ENCODE measurements at places on chromosomes 7 and 10.

DNA sequence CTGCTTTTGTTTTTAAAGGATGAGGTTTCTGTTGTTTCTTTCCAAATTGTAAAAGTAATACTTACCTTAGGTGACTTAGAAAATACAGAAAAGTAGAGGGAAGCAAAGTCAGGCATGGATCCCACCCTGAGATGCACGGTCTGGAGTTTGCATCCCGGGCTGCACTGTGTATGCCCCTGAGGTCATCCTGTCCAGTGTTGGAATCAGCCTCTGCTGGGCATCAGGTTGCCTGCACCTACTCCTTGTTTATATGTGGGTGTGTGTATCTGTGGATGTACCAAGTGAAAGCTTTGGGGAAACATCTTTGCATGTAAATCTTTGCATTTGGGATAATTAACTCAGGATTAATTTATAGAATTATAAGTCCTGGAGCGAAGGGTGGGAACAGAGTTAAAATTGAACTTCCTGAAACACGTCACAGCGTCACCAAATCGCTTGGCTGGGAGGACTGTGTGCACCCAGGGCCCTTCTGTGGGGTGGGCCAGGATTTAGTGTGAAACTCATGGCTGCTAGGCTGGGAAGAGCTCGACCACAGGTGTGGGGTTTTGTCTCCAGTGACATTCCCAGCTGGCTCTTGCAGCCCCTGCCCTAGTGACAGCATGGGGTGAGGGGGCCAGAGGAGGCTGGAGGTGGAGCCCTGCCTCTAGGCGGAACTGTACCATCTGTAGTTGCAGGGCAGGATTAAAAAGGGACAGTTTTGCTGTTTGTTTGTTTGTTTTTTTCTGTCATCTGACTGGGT, 27.9 kb downstream of the GTF2IRD1 start:
- no peak for DNase-seq

- no peak for DNase-seq
Measured at GRCh38 chr10:104430360-104430759, 76.7 kb downstream of the CFAP58 start.

- no peak for DNase-seq
Measured at GRCh38 chr10:132865171-132865631, 77.2 kb downstream of the CFAP46 start.

DNA sequence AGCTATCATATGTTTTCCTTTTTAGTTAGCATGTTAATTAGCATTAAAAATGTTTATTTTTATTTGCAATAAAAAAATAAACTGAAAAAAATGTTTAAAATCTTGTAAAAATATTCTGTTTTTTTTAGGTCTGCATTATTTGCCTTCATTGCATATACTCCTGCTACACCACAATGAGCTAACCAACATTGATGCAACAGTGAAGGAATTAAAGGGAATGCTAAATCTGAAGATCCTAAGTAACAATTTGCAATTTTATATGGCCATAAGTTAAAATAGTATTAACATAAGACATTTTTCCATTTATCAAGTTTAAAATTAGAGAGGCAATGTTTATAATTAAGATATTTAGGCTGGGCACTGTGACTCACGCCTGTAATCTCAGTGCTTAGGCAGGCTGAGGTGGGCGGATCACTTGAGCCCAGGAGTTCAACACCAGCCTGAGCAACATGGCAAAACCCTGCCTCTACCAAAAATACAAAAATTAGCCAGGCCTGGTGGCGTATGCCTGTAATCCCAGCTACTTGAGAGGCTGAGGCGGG, 32.2 kb downstream of the LRRC72 start:
- no peak for DNase-seq

DNA sequence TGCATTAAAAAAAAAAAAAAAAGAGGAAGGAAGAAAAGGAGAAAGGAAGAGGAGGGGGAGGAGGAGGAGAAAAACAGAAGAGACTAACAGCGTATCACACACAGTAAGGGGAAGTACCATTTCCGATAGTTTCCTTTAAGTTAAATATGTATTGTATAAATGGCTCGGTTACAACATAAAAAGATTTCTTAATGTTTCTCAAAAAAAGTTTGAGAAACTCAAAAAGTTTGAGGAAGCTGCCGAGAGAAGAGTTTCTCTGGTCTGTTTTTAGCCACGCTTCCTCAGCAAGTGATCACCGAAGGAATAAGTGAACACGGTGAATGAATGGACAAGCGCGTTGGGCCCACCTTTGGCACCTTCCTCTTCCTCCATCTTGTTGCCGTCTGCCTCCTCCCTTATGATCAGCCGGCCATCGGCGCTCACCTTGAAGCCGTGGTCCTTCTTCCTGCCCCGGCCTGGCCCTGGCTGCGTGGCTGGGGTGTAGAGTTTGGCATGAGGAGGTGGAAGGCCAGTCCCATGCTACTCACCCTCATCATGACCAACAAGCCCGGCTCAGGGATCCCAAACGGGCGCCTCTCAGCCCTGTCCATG, 31.3 kb upstream of the FRAT2 start:
- no peak for DNase-seq

GRCh38 chr10:103659674-103660363, 166.3 kb downstream of the NEURL1 start:
- peak; percentile 85 for DNase-seq

DNA sequence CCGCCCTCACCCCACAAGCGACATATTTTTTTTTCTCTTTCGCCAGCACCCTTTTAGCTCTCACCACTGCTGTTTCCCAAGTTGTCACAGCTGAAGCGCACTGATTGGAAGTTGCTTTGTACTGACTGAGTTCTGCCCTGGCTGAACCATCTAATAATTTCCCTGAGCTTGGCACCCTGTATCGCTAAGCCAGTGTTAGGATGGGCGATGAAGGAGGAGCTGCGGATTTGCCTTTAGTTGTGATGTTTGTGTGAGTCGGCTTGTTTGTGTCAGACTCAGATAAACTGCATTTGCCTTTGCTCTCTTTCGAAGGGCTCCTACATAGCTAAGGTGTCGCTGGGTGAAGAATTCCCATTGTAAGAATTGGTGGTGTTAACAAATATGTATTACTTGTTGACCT, 1.3 kb upstream of the ATXN7L1 start:
- DNase-seq, result peak; percentile 70

- DNase-seq, result no peak
Measured at GRCh38 chr10:130387936-130388580, 251.9 kb downstream of the GLRX3 start.

- no peak for DNase-seq
Measured at GRCh38 chr7:158955146-158955870, 99.0 kb downstream of the DYNC2I1 start.

DNA sequence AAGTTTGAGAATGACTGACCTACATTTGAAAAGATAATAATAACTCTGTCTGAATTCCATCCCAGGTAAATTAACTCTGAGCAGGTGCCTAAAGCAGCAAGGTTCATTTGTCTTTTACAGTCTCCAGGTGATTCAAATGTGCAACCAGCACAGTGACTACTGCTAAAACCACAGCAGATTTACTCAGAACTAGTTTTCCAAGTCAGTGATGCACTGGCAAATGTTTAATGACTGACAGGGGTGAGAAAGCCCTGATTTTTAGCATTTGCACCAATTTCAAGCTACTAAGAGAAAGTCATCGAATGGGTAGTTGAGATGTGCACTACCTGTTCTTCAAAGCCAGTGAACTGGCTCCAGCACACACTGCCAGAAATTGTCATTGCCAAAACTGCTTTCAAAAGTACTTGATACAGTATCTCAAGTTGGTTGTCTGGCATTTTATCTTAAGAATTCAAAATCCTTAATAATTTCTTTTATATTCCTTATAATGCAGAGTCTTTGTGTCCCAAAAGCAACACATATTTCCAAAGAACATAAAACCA, 60.3 kb downstream of the ATOH7 start:
- DNase-seq, result no peak

DNA sequence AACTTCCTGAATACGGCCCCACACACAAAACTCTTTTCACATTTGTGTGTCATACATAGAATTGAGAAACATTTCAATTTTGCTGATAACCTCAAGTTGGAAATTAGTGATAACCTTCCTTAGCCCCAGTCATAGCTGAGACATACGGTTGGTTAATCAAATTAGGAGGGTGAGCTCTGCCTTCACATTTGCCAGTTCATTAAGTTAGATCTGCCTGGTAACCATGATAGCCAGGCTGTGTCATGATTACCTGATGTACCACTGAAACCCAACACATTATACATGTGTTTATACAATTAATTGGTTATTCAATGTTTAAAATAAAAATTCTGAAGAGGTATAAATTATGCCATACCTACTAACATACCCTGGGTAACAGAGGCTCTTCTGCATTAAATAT, 60.8 kb upstream of the RAB11FIP2 start:
- DNase-seq, result no peak

GRCh38 chr10:47364366-47364765, 16.2 kb downstream of the RBP3 start:
- DNase-seq, result no peak

DNA sequence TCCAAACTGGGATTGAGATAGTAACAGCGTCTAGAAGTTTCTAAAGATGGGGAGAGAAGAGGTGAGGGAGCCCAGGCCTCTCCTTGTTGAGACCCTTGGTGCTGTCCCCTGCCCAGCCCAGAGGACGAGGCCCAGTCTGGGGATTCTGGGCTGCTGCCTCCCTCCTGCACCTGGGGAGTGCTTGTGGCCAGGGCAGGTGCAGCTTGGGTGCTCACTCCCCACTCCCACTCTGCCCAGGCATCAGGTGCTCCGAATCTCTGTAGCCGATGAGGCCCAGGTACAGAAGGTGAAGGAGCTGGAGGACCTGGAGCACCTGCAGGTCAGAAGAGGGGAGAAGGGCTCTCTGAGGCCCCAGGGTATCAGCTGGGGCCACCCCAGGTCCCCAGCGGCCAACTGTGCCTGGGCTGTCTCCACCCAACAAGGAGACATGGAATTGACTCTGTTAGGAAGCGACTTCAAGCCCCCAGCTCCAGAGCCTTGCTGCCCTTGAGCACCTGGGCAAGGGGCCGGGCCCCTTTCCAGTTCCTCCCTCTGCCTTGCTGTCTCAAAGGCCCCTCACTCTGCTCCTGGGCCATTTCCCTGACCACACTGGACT, 664 bp downstream of the CPA1 start:
- no peak for DNase-seq

DNA sequence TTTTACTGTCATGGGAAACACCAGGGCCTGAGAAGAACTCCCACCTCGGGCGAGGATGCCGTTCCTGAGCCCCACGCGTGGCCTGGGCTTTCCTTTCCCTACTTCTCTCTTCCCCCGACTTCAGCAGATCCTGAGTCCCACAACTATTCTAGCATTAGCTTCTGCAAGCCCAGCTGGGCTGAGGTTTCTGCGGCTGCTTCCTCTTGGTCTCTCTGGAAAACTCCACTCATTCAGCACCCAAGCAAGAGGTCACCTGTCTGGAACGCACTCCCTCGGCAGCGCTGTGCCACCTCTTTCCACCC, 761 bp upstream of the DOCK1 start:
- no peak for DNase-seq

GRCh38 chr7:32223071-32223650, 153.0 kb upstream of the PDE1C start:
- no peak for DNase-seq

DNA sequence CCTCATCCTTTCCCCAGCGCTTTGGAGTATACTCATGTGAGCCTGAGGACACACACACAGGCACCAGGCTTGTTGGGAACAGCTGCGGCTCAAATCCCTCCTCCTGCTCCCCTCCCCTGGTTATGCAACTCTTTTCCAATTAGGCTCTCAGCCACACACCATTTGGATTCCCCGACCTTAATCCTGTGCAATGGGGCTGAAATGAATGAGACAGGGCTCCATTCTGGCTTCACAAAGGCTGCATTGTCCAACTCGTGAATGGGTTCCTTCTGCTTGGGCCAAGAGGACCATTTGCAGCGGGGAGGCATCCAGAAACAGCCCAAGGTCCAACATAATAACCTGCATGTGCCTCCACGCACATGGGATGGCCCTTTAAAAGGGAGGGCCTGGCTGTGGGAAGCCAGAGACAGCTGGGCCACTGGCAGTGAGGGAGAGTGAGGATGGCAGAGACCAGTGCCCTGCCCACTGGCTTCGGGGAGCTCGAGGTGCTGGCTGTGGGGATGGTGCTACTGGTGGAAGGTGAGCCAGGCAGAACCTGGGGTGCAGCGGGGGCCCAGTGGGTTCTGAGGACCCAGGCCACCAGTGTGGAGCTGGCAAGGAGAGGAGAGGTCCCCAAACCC, at the start of gene RGR:
RGR (plus strand) TSS at position 403 of the 620 bp plus-strand sequence; CDS start at position 441, 38 bp downstream.
- peak; percentile 97 for DNase-seq

- DNase-seq, result no peak
Measured at GRCh38 chr10:48901319-48901718, 38.3 kb downstream of the LRRC18 start.

DNA sequence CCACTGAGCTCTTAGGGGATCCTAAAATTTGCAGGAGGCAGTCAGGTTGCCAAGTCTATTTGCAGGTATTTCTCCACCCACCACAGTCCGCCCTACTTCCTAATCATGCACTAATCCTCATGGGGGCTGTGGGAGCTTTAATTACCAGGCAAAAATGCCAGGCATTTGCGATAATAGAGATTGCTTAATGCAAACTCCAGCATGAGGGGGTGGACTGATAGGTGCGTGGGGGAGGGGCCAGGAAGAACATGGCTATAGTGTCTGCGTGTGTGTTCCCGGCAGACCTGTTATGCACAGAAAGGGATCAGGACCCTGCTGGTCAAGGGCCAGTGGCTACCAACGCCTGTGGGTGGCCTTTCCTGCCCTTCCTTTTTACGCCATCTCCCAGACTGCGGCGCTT, 15.6 kb upstream of the AQP1 start:
- no peak for DNase-seq

GRCh38 chr10:131184503-131184902, 127.0 kb downstream of the TCERG1L start:
- DNase-seq, result no peak

GRCh38 chr10:12531305-12532220, 182.2 kb downstream of the CAMK1D start:
- no peak for DNase-seq

DNA sequence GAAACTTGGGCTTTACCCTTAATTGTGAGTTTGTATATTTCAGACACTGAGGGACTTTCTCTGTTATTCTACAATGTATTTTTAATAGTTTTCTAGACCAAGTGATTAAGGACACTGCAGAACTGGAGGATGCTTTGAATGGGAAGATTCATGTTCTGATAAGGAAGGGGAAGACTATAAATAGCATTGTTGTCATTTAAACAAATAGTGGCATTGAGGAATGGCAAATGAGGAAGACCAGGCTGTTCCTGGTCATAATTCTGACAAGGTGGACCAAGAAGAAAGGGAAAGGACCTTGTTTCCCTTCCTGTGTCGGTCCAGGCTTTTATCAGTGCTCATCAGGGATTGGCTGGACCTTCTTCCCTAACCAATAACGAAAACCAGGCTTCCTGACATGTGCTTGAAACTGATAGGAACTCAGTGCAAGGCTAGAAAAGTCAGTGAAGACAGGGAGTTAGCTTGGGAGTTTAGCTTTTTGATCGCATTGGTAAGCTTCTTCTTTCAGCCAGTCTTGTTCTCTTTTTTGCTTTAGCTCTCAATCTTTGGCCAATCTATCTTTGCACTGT, 116.2 kb downstream of the ITGA8 start:
- no peak for DNase-seq

DNA sequence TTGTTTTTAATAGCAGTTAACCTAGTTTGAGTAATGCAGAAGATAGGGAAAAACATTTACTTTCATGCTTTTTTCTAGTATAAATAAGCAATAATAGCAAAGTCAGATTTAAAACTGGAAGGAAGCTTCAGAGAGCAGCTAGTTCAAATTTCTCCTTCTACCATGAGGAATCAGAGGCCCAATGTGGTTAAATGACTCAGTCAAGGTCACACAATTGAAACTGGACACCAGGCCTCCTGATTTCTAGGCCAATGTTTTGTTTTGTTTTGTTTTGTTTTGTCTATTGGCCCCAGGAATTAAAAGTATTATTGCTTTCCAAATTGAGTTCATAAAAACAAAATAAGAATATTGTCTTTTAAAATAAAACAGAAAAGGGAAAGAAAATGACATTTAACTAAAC, 122.3 kb downstream of the TRIL start:
- no peak for DNase-seq

- DNase-seq, result peak; percentile 88
Measured at GRCh38 chr10:43574001-43574892, at the start of gene ZNF239. Gene ZNF239 (minus strand): TSS chr10:43574616. CDS start chr10:43558079, 16,537 bp downstream.
